ENCODE measurements at places on chromosomes 12 and 14.

- no peak for DNase-seq
Measured at GRCh38 chr12:88932457-88932856, 352.2 kb upstream of the KITLG start.

GRCh38 chr14:103001226-103001625, 56.1 kb downstream of the CDC42BPB start:
- DNase-seq, result no peak

- DNase-seq, result no peak
Measured at GRCh38 chr14:50667684-50667995, 466 bp downstream of the SAV1 start.

DNA sequence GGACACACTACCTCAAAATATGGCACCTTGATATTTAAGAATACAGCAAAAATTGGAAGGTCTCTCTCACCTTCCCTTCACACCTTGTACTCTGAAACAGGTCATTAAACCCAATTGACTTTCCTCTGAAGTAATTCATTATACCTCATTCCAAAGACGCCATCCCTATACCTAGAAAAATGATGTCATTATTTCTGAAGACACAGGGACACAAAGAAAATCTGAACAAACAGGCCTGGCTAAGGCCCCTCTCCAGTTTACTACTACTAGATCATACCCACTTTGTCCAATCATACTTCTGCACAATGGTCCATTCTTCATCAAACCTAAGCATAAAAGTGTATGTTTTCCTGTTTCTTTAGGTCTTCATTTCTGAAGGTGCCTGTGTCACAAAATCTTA, 156.9 kb downstream of the RASSF9 start:
- no peak for DNase-seq

DNA sequence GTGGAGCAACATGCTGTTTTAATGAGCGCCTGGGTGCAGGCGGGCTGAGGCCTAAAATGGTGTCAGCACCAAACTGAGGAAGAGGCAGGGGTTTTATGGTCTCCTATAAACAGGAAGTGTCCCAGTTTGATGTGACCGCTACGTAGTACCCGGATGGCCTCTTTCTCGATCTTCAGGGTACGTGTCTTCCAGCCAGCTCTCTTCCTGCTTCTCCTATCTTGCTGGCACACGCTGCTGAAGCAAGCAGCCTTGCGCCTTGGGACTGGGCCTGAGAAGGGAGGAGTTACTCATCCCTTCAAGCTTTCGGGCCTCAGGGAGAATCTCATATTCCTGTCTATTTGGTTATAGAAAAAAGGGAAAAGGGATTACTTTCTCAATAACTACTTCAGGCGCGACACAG, 28.2 kb upstream of the RNASE1 start:
- no peak for DNase-seq
